ENCODE measurements at places on chromosomes 6 and 20.
A peak's percentile ranks its signal among the peaks of the same experiment; 100 is the strongest.

GRCh38 chr20:34883087-34883688 is 6.8 kb downstream of the ACSS2 start:
- no peak for DNase-seq

- peak; percentile 62 for DNase-seq
Measured at GRCh38 chr6:10412461-10413261, 2.2 kb downstream of the TFAP2A start.

DNA sequence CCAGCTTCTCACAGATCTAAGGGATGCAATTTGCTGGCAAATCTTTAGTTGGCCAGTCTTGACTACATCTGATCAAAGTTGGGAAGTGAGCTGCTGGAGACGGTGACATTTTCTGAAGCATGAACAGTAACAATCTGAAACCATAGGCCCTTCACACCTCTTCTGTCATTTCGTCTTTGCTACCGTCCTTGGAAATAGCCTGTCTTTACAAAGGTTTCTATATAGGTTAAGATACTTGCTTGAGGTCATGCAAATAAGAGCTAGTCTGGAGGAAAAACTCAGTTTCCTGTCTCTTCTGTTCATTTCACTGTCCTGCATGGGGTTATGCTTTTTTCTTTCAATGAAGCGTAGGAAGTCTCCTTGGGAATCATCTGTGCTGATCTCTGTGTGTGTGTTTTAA is 55.6 kb downstream of the CARMIL1 start:
- no peak for DNase-seq

DNA sequence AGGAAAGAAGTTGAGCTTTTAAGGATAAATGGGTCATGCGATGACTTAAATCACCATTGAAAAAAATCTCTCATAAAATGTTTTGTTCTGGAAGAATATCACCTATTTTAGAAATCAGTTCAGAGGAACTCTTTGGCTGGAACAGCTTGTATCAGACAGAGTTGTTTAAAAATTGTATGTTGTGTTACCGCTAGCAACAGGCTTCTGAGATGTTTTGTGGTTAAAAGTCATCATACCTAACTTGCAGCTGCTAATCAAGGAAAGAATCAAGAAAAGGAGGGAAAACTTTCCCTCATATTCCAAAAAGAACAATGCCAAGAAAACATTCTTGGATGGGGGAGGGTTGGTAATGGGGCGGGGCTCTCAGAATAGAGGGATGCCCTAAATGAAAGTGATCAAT is 220.7 kb upstream of the CITED2 start:
- no peak for DNase-seq

GRCh38 chr6:1377526-1377925 is 11.8 kb upstream of the FOXF2 start:
- DNase-seq, result no peak

DNA sequence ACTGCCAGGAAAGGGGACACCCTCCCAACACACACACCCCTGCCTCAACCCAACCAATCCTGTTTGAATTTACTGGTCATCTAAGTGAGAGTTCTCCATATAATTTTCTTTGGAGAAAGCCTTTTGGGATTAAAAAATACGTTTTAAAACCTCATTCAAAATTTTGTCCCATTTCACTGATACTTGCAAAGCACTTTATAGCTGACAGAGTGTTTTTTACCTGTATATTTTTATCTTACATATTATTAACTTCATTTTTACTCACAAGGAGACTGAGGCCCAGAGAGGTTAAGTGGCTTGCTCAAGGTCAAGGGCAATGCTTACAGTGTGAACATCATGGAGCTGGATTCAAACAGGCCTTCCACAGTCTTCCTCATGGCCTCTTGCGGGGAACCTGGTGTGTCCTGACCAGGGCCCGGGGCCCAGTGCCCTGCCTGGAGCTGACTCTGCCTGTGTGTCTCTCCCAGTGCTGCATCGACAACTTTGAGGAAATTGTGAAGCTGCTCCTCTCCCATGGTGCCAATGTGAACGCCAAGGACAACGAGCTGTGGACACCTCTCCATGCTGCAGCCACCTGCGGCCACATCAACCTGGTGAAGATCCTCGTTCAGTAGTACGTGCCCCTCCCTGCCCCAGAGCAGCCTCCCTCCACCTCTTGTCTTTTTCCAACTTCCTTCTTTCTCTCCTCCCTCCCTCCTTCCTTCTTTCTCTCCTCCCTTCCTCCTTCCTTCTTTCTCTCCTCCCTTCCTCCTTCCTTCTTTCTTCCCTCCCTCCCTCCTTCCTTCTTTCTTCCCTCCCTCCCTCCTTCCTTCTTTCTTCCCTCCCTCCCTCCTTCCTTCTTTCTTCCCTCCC is 30.9 kb upstream of the FAM83D start:
- no peak for DNase-seq

GRCh38 chr6:124668028-124668427 is 294.2 kb upstream of the RNF217 start:
- no peak for DNase-seq

GRCh38 chr6:113739041-113739655 is 118.0 kb upstream of the MARCKS start:
- no peak for DNase-seq

- peak; percentile 88 for DNase-seq
Measured at GRCh38 chr20:58692579-58693225, at the start of gene NPEPL1. NPEPL1 (plus strand) TSS chr20:58692800; CDS start chr20:58692901, 101 bp downstream.

GRCh38 chr6:83218646-83219045 is 25.5 kb downstream of the RWDD2A start:
- DNase-seq, result no peak

GRCh38 chr6:155778336-155778735 is 322.7 kb upstream of the NOX3 start:
- no peak for DNase-seq

- no peak for DNase-seq
Measured at GRCh38 chr6:132215805-132216204, 185.5 kb downstream of the MOXD1 start.

DNA sequence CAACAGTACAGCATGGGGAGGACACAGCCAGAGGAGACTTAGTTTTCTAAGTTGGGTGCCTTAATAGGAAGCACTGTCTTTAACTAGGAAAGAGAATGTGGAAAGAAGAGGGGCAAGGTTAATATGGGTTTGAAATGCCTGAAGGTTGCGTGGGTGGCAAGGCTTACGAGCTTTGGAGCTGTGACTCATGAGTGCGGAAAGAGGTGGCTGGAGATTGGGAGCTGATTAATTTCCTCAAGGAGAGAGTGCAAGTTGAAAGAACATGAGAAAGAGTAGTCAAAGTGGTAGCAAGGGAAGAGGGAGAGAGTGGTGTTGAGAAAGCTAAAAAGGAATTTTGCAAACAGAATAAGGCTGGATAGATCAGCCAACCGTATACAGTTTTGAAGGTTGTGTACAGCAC is 315.1 kb upstream of the PRND start:
- no peak for DNase-seq

- DNase-seq, result no peak
Measured at GRCh38 chr6:90497411-90497810, 89.5 kb downstream of the MAP3K7 start.

GRCh38 chr6:89010825-89011224 is 47.4 kb upstream of the RNGTT start:
- DNase-seq, result no peak

DNA sequence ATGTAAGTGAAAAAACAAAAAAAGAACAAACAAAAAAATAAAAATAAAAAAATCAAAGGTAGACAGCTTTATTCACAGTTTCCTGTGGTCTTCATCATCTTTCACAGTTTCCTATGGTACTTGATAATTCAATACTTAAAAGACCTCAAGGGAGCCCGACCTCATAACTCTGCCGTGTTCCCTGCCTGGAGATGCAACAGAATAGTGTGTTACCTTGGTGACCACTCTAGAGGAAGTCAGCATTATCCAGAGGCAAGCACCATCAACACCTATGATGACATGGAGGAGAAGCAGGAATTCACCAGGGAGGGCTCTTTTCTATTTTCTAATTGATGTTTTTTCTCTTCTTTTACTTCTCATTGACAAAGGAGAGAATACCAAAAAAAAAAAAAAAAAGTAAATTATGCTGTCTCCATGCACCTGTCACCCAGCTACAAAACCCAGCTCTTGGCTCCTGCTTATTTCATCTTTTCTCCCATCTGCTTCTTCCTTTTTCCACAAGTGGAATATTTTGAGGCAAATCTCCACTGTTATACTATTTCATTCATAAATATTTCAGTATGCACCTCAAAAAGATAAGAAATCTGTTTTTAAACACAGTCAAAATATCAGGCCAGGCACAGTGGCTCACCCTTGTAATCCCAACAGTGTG is 95.8 kb upstream of the STXBP5 start:
- DNase-seq, result no peak

- no peak for DNase-seq
Measured at GRCh38 chr20:47419953-47420514, 63.5 kb upstream of the ZMYND8 start.

- DNase-seq, result no peak
Measured at GRCh38 chr6:18154507-18155149, at the start of gene TPMT. TPMT (minus strand) TSS chr6:18155077; CDS start chr6:18149127, 5,950 bp downstream.

- no peak for DNase-seq
Measured at GRCh38 chr6:113642714-113643406, 214.3 kb upstream of the MARCKS start.

GRCh38 chr20:35333606-35334005 is 41.4 kb upstream of the FAM83C start:
- DNase-seq, result no peak

DNA sequence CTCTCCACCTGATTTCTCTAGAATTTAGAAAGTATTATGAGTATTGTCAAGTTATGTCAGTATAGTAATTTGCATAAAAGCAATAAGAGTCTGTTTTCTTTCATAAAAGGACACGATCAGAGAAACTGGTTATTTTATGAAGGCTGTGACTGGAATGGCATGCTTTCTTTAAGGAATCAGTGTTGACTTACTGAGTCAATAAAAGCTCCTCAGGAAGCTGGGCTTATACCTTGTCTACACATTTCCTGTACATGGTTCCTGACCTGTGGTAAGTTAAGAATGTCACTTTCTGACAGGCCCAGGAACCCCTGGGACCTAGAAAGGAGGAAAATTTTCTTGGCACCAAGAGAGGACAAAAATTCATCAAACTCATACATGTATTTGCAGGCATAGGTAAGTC is 1224.0 kb upstream of the ADGRB3 start:
- no peak for DNase-seq

- no peak for DNase-seq
Measured at GRCh38 chr20:17782768-17783167, 83.0 kb downstream of the BANF2 start.

DNA sequence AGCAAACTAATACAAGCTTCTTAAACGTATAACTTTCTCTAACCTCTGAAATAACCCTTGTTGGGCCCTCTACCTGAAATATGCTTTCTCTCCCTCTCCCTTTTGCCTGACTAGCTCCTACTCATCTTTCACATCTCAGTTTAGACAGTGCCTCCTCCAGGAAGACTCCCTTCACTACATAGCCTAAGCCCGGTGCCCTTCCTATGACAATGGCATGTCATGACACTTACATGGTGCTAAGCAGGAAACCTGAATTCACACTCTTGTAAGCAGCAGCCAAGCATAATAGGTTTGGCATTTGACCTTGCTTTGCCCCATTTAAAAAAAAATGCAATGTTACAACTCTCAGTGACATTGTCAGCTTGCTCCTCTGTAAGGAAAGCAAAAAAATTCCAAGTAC is 33.1 kb upstream of the FBXL4 start:
- DNase-seq, result no peak

DNA sequence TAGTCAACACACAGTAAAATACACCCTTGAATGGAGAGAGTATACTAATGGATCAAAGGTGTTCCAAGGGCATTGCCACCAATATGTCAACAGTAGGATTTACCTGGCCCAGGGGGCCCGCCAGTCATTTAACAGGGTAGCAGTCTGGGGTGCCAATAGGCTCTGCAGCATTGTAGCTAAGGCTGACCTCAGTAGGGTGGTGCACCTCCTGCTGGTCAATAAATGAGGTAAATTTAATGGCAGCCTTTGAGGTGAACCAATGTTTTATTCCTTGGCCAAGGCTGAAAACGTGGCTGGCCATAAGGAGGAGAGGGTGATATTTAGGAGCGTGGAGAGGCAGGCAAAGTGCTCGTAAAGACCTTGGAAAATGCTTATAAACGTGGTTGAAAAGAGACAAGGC is 147.2 kb downstream of the RPS12 start:
- no peak for DNase-seq

DNA sequence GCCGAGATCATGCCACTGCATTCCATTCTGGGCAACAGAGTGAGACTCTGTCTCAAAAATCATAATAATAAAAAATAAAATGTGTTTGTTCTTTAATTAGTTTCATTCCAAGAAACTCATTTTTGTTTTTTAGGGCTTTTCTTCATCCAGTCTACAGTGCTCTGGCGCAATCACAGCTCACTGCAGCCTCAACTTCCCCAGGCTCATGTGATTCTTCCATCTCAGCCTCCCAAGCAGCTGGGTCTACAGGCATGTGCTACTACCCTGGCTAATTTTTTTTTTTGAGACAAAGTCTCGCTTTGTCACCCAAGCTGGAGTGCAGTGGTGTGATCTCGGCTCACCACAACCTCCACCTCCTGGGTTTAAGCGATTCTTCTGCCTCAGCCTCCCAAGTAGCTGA is 143.6 kb upstream of the JARID2 start:
- DNase-seq, result no peak

GRCh38 chr6:98260382-98260781 is 574.0 kb upstream of the POU3F2 start:
- DNase-seq, result no peak

GRCh38 chr20:58019027-58019849 is 209.2 kb downstream of the ANKRD60 start:
- no peak for DNase-seq

DNA sequence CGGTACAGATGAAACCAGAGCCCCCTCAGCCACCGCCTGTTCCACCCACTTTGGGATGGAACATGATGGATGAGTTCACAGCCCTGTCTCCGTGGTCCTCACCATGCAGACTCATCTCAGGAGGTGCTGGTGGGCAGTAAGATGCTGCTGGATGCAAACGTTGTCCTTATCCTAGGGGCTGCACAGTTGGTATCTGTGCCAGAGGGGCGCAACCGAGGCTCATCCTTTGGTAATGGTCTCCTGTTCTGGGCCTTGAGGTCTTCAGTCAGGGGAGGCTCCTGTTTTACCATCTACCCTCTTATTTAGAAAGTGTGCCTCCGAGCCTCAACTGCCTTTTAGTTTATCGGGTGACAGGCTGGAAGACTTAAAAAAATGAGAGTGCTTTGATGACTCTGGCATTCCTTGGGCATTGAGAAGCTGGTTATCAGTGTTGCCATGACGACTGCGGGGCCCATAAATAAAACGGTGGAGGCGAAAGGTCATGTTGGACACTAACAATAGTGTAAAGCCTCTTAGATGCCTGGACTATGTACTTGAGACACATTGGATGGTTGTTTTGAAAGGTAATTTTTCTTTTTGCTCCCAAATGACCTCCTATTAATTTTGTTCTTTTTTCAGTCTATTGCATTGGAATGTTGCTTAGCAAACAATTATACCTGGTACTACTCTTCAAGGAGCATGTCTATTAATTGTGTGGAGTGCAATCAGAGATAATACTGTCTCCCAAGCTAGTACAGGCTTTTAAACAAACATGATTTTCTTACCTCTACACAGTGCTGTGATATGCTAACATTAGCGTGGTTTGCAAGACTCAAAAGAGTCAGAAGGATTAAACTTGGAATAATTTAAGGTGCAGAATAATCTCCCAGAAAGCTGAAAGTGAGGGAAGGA is 74.2 kb upstream of the DSP start:
- DNase-seq, result no peak

- DNase-seq, result no peak
Measured at GRCh38 chr6:142569676-142570075, 267.9 kb downstream of the ADGRG6 start.

Data from D341Med (cell line).